NCI-H2171 treated with DMSO at 0.1 percent for 48 hours (cell line): ENCODE measurements at places on chromosomes 11 and 22.

- no peak for DNase-seq
Measured at GRCh38 chr22:50301581-50301991, 5.9 kb downstream of the PLXNB2 start.

- DNase-seq, result no peak
Measured at GRCh38 chr11:6660712-6661111, 5.1 kb upstream of the DCHS1 start.

GRCh38 chr11:12799334-12799835 is 125.2 kb downstream of the TEAD1 start:
- DNase-seq, result peak; percentile 26

- no peak for DNase-seq
Measured at GRCh38 chr11:116826751-116827431, 2.8 kb upstream of the APOC3 start.

DNA sequence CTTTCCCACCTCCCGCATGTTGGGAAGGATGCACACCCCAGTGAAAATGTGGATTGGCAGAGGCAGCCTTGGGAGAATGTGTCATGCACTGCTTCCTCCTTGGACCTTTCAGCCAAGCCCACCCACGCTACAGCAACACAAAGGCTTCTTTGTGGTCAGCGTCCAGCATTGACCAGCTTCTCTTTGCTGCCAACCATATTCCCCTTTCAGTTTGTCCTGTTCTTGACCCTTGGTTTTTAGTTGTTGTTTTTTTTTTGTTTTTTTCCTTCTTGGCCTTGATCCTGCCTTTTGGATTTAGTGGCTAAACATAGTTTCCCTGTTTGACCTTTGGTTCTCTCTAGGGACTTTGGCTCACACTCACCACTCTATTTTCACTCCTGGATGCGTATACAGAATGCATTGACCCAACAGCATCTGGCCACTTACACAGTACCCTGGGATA is 573.6 kb downstream of the INSC start:
- DNase-seq, result no peak
